Lung (tissue), 17 donors: ENCODE measurements at places on chromosomes 4 and X. TPM values are rescaled to one million over a fixed set of nuclear protein-coding genes. Genes with fewer than 3 reads are reported as not detected.

IL21 gene
- not detected for total RNA-seq

CNKSR2 gene
- 3.4 TPM for total RNA-seq

DNA sequence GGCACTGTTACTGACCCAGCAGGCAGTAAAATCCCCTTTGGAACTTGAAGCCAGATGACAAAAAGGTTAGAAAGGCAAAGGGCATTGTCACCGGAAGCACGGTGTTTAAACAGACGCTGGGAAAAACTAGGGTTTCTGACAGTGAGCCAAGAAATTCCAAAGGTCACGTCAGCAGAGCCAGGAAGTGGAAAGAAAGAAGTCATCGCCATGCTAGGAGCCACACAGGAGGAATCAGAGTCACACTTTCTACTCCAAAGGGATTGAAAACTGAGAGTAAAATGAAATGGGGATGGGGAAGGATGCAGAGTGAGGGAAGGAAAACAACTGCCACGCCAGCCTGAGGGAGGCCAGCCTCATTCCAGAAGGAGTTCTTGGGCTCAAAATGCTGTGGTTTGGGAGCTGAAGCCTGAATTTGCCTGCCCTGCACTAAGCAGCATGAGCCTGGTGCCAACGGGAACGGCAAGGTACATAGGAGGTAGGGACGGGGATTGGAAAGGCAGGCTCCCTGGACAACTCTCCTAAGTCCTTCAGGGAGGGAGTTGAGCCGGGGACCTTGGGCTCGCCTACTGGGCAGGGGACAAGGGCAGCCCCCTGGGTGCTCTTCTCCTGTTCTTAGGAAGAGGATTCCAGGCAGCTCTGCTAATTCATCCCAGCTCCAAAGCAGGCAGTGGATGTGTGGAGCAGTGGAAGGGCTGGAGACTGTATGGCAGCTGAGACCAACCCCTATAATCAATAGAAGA lies 66.8 kb downstream of the SOWAHB start:
- no peaks in the 10 kb centered on the region for H3K36me3 ChIP-seq
- H3K4me3 ChIP-seq = no peak overlapping the region
- no peak overlapping the region for H3K27ac ChIP-seq

GRCh38 chr4:139555705-139556070 lies 331 bp downstream of the SETD7 start:
- H3K27ac ChIP-seq = peak overlapping the region; percentile 97
- H3K27me3 ChIP-seq = peaks cover 3% of the 10 kb centered on the region
- H3K4me3 ChIP-seq = peak overlapping the region; percentile 81
- no peaks in the 10 kb centered on the region for H3K36me3 ChIP-seq

- no peak overlapping the region for H3K4me3 ChIP-seq
- H3K27ac ChIP-seq = no peak overlapping the region
- no peaks in the 10 kb centered on the region for H3K4me1 ChIP-seq
These were observed 13.3 kb downstream of the PDZD4 start for GRCh38 chrX:153816831-153817690.

DNA sequence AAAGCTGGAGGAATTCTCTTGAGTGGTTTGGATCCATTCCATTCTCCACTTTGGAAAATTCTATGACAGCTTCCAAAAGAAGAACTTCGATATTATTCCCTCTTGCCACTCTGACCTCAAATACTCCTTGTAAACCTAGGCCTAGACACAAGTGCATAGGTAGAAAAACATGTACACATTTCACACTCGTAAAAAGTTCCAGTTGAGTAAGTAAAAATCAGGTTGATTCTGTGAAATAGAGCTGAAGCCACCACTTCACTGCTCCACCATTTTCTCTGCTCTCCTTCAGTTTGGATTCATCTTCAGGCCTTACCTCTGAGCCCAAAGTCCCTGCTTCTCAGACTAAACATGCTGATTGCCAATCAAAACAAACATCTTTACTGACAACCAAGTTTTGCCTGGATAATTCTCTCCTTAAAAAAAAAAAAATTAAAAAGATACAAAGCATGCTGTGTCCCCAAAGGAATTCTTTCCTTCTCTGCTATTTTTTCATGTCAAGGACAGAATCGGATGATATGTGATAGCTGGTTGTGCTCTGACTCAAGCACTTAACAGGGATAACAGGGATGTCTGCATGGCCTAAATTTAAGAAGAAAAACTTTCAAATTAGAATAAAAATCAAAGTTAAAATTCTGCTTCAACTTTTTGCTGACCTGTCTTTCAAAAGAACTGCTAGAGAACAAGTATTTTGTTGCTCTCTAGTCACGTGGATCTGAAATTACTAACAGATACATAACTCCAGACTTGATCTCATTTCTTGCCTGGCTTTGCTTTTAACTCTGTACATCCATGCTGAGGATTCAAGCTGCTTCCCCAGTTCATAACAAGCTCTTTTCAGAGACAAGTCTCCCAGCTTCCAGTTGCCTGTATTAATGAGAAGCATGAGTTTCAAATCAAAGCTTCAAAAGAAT lies 420.9 kb upstream of the INTU start:
- H3K36me3 ChIP-seq = no peaks in the 10 kb centered on the region
- no peak overlapping the region for H3K27ac ChIP-seq
- H3K4me1 ChIP-seq = no peaks in the 10 kb centered on the region
- H3K4me3 ChIP-seq = no peak overlapping the region
- no peaks in the 10 kb centered on the region for H3K27me3 ChIP-seq

DNA sequence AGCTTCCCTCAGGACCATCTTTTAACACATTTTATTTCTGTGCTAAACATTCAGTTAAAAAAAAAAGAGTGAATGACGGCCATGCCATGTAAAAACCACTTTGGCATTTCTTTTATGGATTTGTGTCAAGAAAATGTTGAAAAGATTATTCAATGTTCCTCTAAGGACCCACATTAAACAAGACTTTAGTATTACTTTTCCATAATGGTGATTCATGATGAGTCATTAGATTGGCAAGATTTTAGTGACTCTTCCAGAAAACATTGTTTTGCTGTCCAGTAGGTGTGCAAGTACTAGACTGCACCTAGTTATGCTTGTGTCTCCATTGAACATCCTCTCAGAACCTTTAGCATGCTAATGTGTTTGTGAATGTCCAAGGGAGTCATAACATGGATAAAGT lies 748.6 kb downstream of the STPG2 start:
- no peak for DNase-seq
- H3K4me1 ChIP-seq = no peaks in the 10 kb centered on the region
- no peak overlapping the region for H3K4me3 ChIP-seq
- H3K36me3 ChIP-seq = no peaks in the 10 kb centered on the region
- H3K27ac ChIP-seq = no peak overlapping the region

- no peaks in the 10 kb centered on the region for H3K27me3 ChIP-seq
- H3K36me3 ChIP-seq = no peaks in the 10 kb centered on the region
- H3K4me3 ChIP-seq = no peak overlapping the region
- DNase-seq = no peak
These were observed 949.7 kb upstream of the TENM3 start for GRCh38 chr4:181293541-181293940.
